ENCODE measurements at places on chromosomes 5 and 9. TPM values are rescaled to one million over a fixed set of nuclear protein-coding genes. Genes with fewer than 3 reads are reported as not detected.
A peak's percentile ranks its signal among the peaks of the same experiment; 100 is the strongest.

- no peak overlapping the region for H3K27ac ChIP-seq
- H3K36me3 ChIP-seq, result no peaks in the 10 kb centered on the region
- DNase-seq, result no peak
- no peaks in the 10 kb centered on the region for H3K4me1 ChIP-seq
These were observed 164.5 kb upstream of the PHYKPL start for GRCh38 chr5:178396796-178397720.

- DNase-seq, result no peak
- H3K36me3 ChIP-seq, result peaks cover 27% of the 10 kb centered on the region
- no peak overlapping the region for H3K4me3 ChIP-seq
- no peak overlapping the region for H3K27ac ChIP-seq
- no peaks in the 10 kb centered on the region for H3K27me3 ChIP-seq
- peaks cover 35% of the 10 kb centered on the region for H3K4me1 ChIP-seq
These were observed 16.1 kb downstream of the AHRR start for GRCh38 chr5:337563-338130.

Gene C5orf34
- total RNA-seq, result 10.1 TPM

GRCh38 chr5:131719564-131719963 lies 77.3 kb downstream of the FNIP1 start:
- no peaks in the 10 kb centered on the region for H3K27me3 ChIP-seq
- no peak overlapping the region for H3K27ac ChIP-seq
- no peaks in the 10 kb centered on the region for H3K4me1 ChIP-seq
- peaks cover 47% of the 10 kb centered on the region for H3K36me3 ChIP-seq
- no peak overlapping the region for H3K4me3 ChIP-seq

- no peak overlapping the region for H3K27ac ChIP-seq
- no peaks in the 10 kb centered on the region for H3K27me3 ChIP-seq
- H3K36me3 ChIP-seq, result no peaks in the 10 kb centered on the region
- DNase-seq, result no peak
These were observed 30.0 kb downstream of the ARHGEF37 start for GRCh38 chr5:149611326-149611725.

DNA sequence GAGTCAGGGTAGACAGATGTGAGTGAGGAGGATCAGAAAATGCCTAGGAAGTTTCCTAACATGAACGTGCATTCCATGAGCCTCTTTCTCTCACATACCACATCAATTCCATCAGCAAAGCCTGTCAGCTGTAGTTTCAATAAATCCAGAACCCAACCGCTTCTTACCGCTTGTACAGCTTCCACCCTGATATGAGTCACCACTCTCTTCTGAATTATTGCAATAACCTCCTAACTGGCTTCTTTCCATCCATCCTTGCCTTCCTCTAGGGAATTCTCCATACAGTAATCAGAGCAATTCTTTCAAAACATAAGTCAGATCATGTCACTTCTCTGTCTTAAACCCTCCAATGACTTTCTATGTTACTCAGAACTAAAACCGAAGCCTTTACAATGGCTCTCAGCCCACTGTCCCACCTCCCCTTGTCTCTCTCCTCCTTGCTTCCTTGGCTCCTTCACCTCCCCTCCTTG lies 8.1 kb upstream of the RAD23B start:
- no peaks in the 10 kb centered on the region for H3K4me1 ChIP-seq
- H3K4me3 ChIP-seq, result no peak overlapping the region
- peaks cover 19% of the 10 kb centered on the region for H3K27me3 ChIP-seq
- no peaks in the 10 kb centered on the region for H3K36me3 ChIP-seq

Gene ANKRD31
- 0.99 TPM for total RNA-seq

Gene GPR151
- not detected for total RNA-seq

DNA sequence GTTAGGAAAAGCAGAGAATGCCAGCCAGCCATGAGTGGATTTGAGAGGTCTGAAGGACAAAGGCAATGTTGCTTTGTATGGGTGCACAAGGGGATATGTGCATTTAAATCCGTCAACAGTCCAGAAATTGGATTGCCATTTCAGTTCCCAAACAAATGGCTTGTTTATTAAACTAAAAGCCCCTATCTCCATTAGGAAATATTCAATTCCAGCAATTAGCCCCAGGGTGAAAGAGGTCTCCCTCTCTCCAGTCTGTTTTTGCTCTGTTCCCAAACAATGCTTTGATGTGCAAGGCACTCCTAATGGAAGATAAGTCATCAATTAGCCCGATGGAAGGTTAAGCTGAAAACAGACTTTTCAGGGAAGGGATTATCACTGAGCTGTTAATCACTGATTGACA lies 101.3 kb downstream of the C9orf152 start:
- no peaks in the 10 kb centered on the region for H3K4me1 ChIP-seq
- H3K27ac ChIP-seq, result no peak overlapping the region
- H3K4me3 ChIP-seq, result no peak overlapping the region
- no peaks in the 10 kb centered on the region for H3K27me3 ChIP-seq
- no peaks in the 10 kb centered on the region for H3K36me3 ChIP-seq

- no peaks in the 10 kb centered on the region for H3K27me3 ChIP-seq
- H3K4me1 ChIP-seq, result peaks cover 24% of the 10 kb centered on the region
- H3K27ac ChIP-seq, result peak overlapping the region; percentile 98
- peak overlapping the region; percentile 95 for H3K4me3 ChIP-seq
These were observed 625 bp upstream of the UBLCP1 start for GRCh38 chr5:159262472-159262858.

Gene PCDHGB1
- not detected for total RNA-seq

- no peaks in the 10 kb centered on the region for H3K27me3 ChIP-seq
- peaks cover 12% of the 10 kb centered on the region for H3K4me1 ChIP-seq
- no peak overlapping the region for H3K27ac ChIP-seq
- H3K36me3 ChIP-seq, result peaks cover 8% of the 10 kb centered on the region
- DNase-seq, result no peak
These were observed 98.2 kb downstream of the PBX3 start for GRCh38 chr9:125845271-125845808.

GRCh38 chr5:179124273-179124852 lies 64.2 kb downstream of the ZNF354C start:
- no peaks in the 10 kb centered on the region for H3K4me1 ChIP-seq
- H3K27me3 ChIP-seq, result no peaks in the 10 kb centered on the region
- DNase-seq, result no peak
- H3K27ac ChIP-seq, result no peak overlapping the region
- no peaks in the 10 kb centered on the region for H3K36me3 ChIP-seq
- no peak overlapping the region for H3K4me3 ChIP-seq

Gene TRIM36
- 0.19 TPM for total RNA-seq

Gene TMOD1
- total RNA-seq, result 1.5 TPM

GRCh38 chr5:57193757-57194413 lies 20.0 kb downstream of the GPBP1 start:
- no peak for DNase-seq
- H3K4me1 ChIP-seq, result peaks cover 64% of the 10 kb centered on the region
- no peaks in the 10 kb centered on the region for H3K27me3 ChIP-seq
- H3K27ac ChIP-seq, result peak overlapping the region; percentile 89
- H3K4me3 ChIP-seq, result peak overlapping the region; percentile 51

Gene ABO
- total RNA-seq, result not detected

GRCh38 chr5:43592363-43592762 lies 10.6 kb upstream of the NNT start:
- H3K27ac ChIP-seq, result no peak overlapping the region
- no peak overlapping the region for H3K4me3 ChIP-seq
- peaks cover 3% of the 10 kb centered on the region for H3K36me3 ChIP-seq
- H3K4me1 ChIP-seq, result no peaks in the 10 kb centered on the region
- H3K27me3 ChIP-seq, result no peaks in the 10 kb centered on the region

Gene PCDHGB2
- total RNA-seq, result 0.10 TPM

GRCh38 chr5:133792024-133792423 lies 176.4 kb downstream of the C5orf15 start:
- no peak overlapping the region for H3K4me3 ChIP-seq
- H3K27me3 ChIP-seq, result no peaks in the 10 kb centered on the region
- H3K4me1 ChIP-seq, result no peaks in the 10 kb centered on the region
- no peaks in the 10 kb centered on the region for H3K36me3 ChIP-seq
- H3K27ac ChIP-seq, result no peak overlapping the region

Gene ENTPD2
- total RNA-seq, result not detected

Gene RASEF
- total RNA-seq, result not detected
